ENCODE measurements at places on chromosomes 4 and X. TPM values are rescaled to one million over a fixed set of nuclear protein-coding genes. Genes with fewer than 3 reads are reported as not detected.

CLCN4 gene
- total RNA-seq, result 15.1 TPM

LDOC1 gene
- 12.3 TPM for total RNA-seq

VCX3A gene
- total RNA-seq, result not detected

ESX1 gene
- not detected for total RNA-seq

GATA1 gene
- total RNA-seq, result not detected

IGSF1 gene
- 0.09 TPM for total RNA-seq

FAM9B gene
- total RNA-seq, result not detected

NLGN4X gene
- total RNA-seq, result 0.08 TPM

EFHC2 gene
- total RNA-seq, result 0.45 TPM

IL13RA2 gene
- total RNA-seq, result 213 TPM
